ENCODE measurements at places on chromosomes 11 and 22. TPM values are rescaled to one million over a fixed set of nuclear protein-coding genes. Genes with fewer than 3 reads are reported as not detected.

DNA sequence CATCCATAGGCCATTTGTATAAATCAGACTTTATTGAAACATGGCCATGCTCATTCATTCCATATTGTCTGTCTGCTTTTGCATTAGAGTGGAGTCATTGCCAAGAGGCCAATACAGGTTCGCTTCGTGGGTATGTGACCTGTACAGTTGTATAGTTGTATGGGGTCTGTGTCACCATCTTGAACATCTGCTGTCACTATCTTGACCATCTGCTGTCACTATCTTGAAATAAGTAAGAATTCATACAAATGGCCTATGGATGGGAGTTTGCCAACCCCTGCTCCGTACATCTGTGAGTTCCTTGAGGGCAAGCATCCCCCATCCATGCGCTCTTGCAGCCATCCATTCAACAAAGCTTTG is 44.4 kb upstream of the ANO1 start:
- DNase-seq: no peak

DNA sequence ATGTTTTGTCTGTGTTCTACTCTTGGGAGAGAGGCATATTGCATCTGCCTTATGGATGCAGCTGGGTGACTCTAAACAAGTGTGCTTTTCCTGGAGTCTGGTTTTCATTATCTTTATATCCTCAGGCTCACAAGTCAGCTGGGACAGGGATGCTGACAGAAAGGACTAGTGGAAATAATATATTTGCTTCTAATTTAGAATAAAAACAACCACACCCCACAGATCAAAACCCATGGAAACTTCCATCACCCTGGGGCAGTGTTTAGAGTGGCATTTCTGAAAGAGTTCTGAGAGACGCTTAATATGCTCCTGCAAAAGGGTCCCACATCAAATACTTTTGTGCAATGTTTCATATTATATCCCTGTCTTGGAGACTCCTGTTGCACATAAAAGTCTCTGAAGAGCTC is 20.8 kb downstream of the KCNE3 start:
- DNase-seq: peak; percentile 10

SYCE3 gene
- not detected for total RNA-seq

PRG3 gene
- total RNA-seq: not detected

MYO7A gene
- 3.5 TPM for total RNA-seq

TMEM218 gene
- total RNA-seq: 20.5 TPM

Measured in PC-9 (cell line).